Activated CD4-positive, alpha-beta T cell treated with anti-CD3 and anti-CD28 coated beads, Interleukin-2, amount 10 ng/mL, durations not matched to agents 24 days and 14 days (primary cell): ENCODE measurements at places on chromosomes 6 and 20. TPM values are rescaled to one million over a fixed set of nuclear protein-coding genes. Genes with fewer than 3 reads are reported as not detected.
A peak's percentile ranks its signal among the peaks of the same experiment; 100 is the strongest.

The SYCP2 gene
- 5.2 and 5.3 TPM in 2 replicates for total RNA-seq

DNA sequence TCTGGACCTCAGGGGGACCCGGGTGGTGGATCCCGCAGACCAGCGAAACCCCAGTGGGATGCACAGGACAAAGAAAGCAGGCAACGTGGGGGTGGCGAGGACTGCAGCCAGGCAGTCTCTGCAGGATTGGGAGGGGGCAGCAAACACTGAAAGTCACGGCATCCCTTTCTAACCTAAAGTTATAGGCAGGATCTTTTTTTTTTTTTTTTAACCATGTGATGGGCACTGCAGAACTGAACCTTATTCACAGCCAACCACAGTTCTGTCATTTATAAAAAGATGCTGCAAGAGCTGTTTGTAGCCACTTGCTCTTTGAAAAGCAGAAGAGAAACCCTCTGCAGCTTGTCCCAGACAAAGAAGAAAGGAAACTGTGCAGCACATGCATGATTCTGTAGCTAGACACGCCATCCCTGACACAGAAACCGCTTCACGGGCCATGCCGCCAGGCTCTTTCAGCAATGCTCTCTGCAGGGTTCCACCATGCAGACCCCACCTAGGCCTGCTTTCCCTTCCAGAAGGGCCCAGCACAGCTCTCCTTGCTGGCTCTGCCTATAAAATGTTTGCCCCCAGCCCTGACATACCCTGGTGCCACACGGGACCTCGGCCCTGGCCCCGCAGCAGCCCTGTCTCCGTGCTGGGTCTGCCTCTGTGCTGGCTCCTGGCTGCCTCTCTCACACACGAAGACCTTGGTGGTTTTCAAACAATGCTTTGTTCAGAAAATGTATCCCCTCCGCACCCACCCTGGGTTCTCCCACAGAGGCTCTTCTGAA, 70.8 kb downstream of the PYGB start:
- no peak for DNase-seq

The RSPO3 gene
- not detected in 2 replicates for total RNA-seq

The ANKRD66 gene
- total RNA-seq, result not detected in 2 replicates

The BANF2 gene
- not detected in 2 replicates for total RNA-seq

DNA sequence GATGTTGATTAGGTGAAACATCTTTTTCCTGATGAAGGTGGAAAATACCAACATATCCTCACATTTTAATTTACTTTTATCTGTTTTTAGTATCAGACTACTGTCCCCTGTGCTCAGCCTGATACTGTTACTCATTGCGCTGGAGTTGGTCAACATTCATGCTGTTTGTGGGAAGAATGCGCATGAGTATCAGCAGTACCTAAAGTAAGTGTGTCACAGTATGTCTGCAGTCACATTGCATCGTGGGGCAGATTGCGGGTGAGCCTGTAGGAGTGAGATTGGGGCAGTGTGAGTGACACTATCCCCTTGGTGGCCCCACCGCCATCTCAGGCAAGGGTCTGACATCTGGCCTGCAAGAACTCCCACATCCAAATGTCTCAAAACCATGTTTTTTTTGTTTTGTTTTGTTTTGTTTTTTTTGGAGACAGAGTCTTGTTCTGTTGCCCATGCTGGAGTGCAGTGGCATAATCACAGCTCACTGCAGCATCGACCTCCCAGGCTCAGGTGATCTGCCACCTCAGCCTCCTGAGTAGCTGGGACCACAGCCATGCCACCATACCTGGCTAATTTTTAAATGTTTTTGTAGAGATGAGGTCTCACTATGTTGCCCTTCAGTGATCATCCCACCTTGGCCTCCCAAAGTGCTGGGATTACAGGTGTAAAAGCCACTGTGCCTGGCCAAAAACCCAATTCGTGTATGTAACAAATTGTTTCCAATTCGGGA, 27.8 kb downstream of the ERMARD start:
- no peak for DNase-seq

GRCh38 chr6:45640081-45640491, 262.4 kb upstream of the SUPT3H start:
- no peak for DNase-seq

DNA sequence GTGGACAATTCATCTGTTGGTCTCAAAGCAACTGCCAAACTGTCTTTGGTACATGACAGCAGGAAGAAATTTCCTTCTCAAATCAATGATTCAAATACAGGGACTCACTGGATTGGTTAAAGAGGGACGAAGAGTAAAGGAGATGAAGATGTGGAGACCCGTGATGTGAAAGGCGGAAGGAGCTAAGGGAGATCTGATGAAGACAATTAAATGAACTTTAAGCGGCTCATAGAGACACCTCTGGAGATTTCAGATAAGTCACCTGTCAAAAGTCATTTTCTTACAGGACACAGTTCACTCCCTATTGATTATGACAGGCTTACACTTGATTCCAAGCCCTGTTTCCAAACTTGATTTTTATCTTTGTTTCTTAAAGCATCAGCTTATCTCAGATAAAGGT, 466.3 kb downstream of the DOK5 start:
- DNase-seq, result no peak

GRCh38 chr20:60950561-60950960, 301.5 kb upstream of the CDH4 start:
- no peak for DNase-seq

DNA sequence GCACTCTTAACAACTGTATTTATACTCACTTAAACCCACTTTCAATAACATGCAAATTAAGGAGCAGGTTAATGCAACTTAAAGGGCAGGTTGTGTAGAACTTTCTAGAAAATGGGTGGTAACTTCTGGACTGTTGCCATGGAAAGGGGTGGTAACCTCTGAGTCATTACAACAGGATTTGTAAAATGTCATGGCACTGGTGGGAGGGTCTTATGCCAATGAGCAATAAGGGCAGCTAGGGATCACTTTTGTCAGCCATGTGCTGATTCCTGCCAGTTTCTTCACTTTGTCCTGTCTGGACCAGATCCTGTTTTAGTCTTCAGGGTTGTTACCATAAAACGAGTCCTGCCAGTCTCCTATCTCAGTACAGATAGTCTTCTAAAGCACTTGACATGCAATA, 560.5 kb upstream of the PTCHD4 start:
- DNase-seq, result no peak

DNA sequence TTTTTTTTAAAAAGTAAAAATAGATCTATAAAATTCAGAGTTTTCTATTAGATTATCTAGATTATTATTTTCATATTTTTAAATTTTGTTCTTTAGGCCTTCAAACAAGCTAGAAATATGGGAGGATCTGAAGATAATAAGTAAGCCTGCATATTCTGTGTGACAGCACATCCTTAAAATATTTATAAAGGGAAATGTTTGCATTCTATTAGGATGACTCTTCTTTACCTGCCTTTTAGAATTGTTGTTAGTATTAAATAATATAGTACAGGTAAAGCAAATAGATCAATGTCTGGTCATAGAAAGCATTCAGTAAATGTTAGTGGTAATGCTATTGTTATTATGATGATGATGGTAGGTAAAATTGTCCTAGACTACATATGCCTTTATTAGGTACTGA, 17.4 kb downstream of the PEX3 start:
- DNase-seq, result no peak

- no peak for DNase-seq
Observed at GRCh38 chr6:70684794-70685493, 17.3 kb downstream of the SMAP1 start.

DNA sequence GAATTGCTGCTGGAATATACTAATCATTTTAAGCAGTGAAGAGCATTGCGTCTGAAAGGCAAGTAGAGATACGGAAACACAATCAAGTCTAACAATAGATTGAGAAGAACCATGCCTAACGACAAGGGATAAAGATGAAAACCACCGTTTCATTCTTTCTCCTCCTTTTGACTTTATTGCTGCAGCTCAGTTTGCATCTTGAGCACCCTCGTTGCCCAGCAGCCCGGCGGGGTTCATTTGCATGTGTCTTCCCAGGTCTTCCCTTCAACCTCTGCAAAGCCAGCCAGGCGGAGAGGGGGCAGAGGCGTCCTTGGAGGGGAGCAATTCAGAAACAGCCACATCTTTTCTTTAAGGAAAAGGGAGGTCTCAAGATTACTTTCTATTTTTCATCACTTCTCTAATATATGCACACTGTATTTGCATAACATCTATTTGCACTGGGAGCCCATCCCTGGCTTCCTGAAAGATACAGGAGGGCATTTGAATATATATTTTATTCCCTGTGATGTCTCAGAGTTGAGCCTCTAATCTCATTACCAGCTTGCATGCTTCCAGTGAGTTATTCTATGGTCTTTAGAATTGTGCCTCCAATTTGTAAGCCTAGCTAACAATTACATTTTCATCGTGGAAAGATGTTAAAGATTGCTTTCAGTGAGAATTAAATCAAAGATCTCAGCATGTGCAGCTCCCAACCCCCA, 18.7 kb upstream of the PXDC1 start:
- DNase-seq, result no peak

DNA sequence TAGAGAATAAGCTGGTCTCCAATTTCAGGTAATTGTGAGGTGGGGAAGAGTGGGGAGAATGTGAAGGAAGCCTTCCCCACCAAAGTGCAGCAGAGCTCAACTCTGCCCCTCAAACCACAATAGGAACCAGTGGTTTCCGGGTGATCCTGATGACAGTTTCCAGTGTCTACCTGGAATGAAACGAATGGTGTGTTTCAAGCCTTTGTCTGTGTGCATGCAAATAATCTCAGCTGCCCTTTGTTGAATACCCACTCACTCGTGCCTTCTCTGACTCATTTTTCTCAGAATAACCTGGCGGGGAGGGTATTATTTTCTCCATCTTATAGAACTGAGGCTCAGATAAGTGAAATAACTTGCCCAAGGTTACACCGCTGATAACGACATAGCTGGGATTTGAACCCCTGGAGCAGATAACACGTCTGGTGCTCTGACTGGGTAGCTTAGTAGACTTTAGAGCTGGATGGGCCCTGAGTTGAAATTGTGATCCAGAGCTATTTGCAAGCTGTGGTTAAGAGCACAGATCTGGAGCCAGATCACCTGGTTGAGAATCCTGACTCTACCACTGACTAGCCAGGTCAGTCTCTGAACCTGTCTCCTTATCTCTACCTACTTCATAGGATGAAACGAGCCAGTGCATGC, 85.1 kb downstream of the EYA2 start:
- DNase-seq, result peak; percentile 64

The RUNX2 gene
- 17.1 and 18.3 TPM in 2 replicates for total RNA-seq

The OPRM1 gene
- total RNA-seq, result not detected in 2 replicates

The OXT gene
- total RNA-seq, result 0.73 TPM in 1 of 2 replicates, not detected in the other

DNA sequence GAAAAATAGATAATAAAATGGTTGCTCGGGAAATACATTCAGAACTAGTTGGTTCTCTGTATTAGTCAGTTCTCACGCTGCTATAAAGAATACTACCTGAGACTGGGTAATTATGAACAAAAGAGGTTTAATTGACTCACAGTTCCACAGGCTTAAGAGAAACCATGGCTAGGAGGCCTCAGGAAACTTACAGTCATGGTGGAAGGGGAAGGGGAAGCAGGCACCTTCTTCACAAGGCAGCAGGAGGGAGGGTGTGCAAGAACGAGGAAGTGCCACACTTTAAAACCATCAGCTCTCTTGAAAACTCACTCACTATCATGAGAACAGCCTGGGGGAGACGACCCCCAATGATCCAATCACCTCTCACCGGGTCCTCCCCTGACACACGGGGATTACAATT, 24.2 kb upstream of the SNX9 start:
- no peak for DNase-seq

The LINC00237 gene
- total RNA-seq, result not detected in 2 replicates

DNA sequence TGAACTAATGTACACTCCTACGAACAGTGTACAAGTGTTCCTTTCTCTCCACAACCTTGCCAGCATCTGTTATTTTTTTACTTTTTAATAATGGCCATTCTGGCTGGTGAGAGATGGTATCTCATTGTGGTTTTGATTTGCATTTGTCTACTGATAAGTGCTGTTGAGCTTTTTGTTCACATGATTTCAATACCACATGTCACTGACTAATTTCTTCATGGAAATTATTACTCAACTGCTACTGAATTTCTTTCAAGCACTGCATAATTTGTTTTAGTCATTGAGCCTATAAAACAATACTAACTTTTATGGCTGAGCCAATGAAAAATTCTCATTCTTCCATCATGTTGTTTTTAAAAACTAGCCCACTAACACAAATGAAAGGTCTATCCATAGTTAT, 115.4 kb downstream of the FRK start:
- DNase-seq, result no peak

GRCh38 chr20:23666189-23666588, 22.6 kb downstream of the CST4 start:
- DNase-seq, result no peak

The BPIFB4 gene
- not detected in 2 replicates for total RNA-seq

The HLA-DPA1 gene
- 38.5 and 42.6 TPM in 2 replicates for total RNA-seq

- DNase-seq, result no peak
Observed at GRCh38 chr6:139577763-139578604, 203.5 kb upstream of the CITED2 start.

DNA sequence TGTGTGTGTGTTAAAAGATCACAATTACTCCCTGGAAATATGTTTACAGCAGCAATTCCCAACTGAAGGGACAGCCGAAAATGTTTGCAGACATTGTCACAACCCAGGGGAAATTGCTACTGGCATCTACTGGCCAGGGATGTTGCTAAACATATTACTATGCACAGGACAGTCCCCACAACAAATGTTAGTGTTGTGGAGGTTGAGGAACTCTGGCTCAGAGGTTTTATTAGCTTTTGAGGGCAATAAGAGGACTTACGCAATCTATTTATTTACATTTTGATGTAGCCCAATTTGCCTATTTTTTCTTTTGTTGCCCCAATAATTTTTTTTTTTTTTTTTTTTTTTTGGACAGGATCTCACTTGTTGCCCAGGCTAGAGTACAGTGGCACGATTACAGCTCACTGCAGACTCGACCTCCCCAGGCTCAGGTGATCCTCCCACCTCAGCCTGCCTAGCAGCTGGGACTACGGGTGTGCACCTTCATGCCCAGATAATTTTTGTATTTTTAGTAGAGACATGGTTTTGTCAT, 154.1 kb downstream of the RPS12 start:
- no peak for DNase-seq

DNA sequence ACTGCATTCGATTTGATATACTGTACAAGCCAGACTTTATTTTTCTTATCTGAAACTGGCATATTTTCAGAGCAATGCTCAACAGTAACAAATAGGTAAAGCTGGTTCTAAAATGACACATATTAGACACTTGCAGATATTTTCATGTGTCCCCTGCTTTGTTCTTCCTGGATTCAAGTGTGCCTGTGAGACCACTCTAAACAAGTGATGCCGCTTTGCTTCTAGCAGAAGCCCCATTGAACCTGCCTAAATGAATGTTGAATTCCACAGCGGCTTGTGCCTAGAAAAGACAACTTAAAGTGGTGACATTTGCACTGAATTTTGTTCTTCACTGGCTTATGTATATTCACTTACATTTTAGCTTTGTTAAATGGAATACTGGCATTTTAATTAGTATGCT, 115.7 kb downstream of the AKAP7 start:
- DNase-seq, result no peak

- no peak for DNase-seq
Observed at GRCh38 chr6:168988801-168989200, 264.8 kb downstream of the THBS2 start.

GRCh38 chr6:21414065-21414464, 179.5 kb upstream of the SOX4 start:
- DNase-seq, result no peak

The ETV7 gene
- total RNA-seq, result 0.54 and 0.57 TPM in 2 replicates
